Activated CD8-positive, alpha-beta memory T cell treated with anti-CD3 and anti-CD28 coated beads, Interleukin-2, amount 10 ng/mL, durations not matched to agents 7 days and 5 days (primary cell): ENCODE measurements at places on chromosomes 4 and X. TPM values are rescaled to one million over a fixed set of nuclear protein-coding genes. Genes with fewer than 3 reads are reported as not detected.

Gene MAGEB18
- total RNA-seq, result not detected

- no peak overlapping the region for H3K4me3 ChIP-seq
- DNase-seq, result no peak
- H3K4me1 ChIP-seq, result peaks cover 11% of the 10 kb centered on the region
- peak overlapping the region; percentile 26 for H3K27ac ChIP-seq
- H3K27me3 ChIP-seq, result no peaks in the 10 kb centered on the region
- peaks cover 24% of the 10 kb centered on the region for H3K36me3 ChIP-seq
Measured at GRCh38 chr4:25421816-25422525, 44.9 kb downstream of the ANAPC4 start.

GRCh38 chr4:181376058-181376457 is 867.1 kb upstream of the TENM3 start:
- H3K4me1 ChIP-seq, result no peaks in the 10 kb centered on the region
- no peak overlapping the region for H3K27ac ChIP-seq
- no peaks in the 10 kb centered on the region for H3K27me3 ChIP-seq
- DNase-seq, result no peak

Gene CSN3
- total RNA-seq, result not detected

DNA sequence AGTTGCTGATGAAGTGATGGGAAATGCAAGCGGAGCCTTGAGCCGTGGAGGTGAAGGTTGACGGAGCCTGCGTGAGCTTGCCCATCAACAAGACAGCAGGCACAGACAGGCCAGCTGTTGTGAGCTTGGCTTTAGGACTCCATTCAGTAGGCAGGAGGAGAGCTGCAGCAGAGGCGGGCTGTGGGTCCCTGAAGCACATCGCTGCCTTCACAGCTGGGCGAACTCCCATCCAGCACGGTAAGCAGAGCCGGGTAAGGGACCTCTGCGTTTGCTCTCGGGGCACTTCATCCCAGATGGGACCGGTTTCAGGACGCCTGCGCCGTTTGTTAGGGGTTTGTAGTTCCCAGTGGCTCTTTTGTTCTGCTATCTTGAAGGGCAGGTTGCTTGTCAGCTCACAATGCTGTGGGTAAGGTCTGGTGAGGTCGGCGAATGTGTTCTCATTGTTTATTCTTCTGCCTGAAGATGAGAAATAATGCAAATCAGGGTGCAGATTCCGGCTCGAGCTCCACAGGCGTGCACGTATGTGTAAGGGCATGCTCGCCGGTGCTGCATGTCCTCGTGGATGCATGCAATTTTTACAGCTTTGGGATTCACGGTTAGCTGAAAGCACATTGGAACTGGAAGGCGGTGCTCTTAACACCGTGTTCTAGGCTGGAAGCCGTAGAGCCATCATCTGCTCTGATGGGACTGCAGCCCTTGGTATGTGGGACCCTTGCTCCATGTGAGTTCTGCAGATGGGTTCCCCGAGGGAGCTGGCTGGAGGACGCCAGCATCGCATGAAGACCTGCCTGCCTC is 54.6 kb upstream of the CLDN34 start:
- H3K4me3 ChIP-seq, result no peak overlapping the region
- peaks cover 2% of the 10 kb centered on the region for H3K4me1 ChIP-seq
- peaks cover 27% of the 10 kb centered on the region for H3K27me3 ChIP-seq
- no peak overlapping the region for H3K27ac ChIP-seq
- no peaks in the 10 kb centered on the region for H3K36me3 ChIP-seq

DNA sequence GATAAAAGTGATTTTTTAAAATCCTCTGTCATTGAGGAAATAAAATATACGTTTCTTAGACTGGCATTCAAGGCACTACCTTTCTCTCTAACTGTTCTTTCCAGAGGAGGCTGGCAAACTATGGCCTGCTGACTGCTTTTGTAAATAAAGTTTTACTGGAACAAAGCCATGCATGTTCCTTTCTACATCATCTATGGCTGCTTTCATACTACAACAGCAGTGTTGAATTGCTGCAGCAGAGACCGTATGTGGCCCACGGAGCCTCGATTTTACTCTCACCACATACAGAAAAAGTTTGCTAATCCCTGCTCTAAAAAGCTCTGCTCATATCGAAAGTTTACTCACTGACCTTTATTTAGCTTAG is 20.2 kb downstream of the SETD7 start:
- peaks cover 5% of the 10 kb centered on the region for H3K4me1 ChIP-seq
- no peak overlapping the region for H3K4me3 ChIP-seq
- DNase-seq, result no peak
- no peak overlapping the region for H3K27ac ChIP-seq

Gene AASDH
- total RNA-seq, result 9.4 TPM

Gene RNF212
- 1.2 TPM for total RNA-seq

Gene CFI
- total RNA-seq, result 0.26 TPM

Gene CPLX1
- 0.14 TPM for total RNA-seq

Gene OTC
- not detected for total RNA-seq

Gene KLHL13
- total RNA-seq, result 0.30 TPM

GRCh38 chr4:34043131-34043530 is 2201.2 kb downstream of the ARAP2 start:
- no peaks in the 10 kb centered on the region for H3K36me3 ChIP-seq
- no peak overlapping the region for H3K27ac ChIP-seq
- DNase-seq, result no peak
- no peaks in the 10 kb centered on the region for H3K4me1 ChIP-seq
- no peaks in the 10 kb centered on the region for H3K27me3 ChIP-seq

DNA sequence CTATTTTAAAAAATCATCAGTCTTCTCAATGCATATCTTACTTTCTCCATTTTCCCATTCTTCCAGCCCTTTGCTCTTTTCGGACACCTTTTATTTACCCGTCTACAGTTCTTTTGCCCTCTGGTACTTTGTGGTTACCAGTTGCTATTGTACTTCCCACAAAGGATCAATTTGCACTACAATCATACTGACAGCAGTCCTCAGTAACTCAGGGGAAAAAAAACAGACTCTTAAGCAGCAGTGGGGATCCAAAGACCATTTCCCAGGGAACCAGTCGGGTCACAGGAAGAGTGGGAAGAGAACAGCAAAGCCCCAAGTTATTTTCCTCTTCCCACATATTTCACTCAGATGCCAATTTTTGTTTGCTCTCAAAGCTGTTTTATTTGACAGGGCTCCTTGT is 23.1 kb downstream of the DMD start:
- H3K27me3 ChIP-seq, result no peaks in the 10 kb centered on the region
- no peaks in the 10 kb centered on the region for H3K4me1 ChIP-seq
- DNase-seq, result no peak
- H3K4me3 ChIP-seq, result no peak overlapping the region

DNA sequence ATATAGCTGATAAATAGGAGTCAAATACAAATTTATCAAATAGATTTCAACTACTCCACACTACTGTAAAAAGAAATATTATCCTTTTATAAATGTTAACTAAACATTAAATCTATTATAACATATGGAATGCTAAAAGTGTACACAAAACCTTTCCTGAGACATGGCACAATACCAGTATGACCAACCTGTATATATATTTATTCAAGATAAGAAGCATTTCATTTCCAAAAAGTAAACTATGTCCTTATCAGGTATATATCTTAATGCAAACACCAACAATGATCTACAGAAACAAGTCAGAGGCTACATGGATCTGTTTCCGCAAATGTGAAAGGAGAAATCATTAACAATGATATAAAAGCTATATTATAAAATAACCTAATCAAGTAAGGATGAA is 37.8 kb downstream of the WNK3 start:
- H3K4me1 ChIP-seq, result no peaks in the 10 kb centered on the region
- H3K4me3 ChIP-seq, result no peak overlapping the region
- H3K27me3 ChIP-seq, result peaks cover 3% of the 10 kb centered on the region

DNA sequence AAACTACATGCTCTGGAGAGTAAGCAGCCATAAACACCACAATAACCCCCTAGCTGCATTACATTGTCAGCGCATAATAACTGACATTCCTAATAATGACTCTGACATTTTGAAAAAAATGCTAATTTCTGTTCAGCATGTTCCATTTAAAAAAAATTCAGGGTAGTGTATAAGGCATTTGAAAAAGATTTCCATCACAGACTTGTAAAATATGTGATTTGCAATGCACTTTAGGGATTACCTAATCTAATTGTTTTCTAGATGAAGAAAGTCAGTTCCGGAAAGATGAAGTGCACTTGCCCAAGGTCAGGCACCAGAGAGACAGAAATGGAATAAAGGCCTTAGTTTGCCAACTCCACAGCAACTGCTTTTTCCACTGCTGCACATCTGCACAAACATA is 55.3 kb downstream of the FANCB start:
- H3K4me1 ChIP-seq, result no peaks in the 10 kb centered on the region
- H3K4me3 ChIP-seq, result no peak overlapping the region
- no peak overlapping the region for H3K27ac ChIP-seq
- no peaks in the 10 kb centered on the region for H3K27me3 ChIP-seq

DNA sequence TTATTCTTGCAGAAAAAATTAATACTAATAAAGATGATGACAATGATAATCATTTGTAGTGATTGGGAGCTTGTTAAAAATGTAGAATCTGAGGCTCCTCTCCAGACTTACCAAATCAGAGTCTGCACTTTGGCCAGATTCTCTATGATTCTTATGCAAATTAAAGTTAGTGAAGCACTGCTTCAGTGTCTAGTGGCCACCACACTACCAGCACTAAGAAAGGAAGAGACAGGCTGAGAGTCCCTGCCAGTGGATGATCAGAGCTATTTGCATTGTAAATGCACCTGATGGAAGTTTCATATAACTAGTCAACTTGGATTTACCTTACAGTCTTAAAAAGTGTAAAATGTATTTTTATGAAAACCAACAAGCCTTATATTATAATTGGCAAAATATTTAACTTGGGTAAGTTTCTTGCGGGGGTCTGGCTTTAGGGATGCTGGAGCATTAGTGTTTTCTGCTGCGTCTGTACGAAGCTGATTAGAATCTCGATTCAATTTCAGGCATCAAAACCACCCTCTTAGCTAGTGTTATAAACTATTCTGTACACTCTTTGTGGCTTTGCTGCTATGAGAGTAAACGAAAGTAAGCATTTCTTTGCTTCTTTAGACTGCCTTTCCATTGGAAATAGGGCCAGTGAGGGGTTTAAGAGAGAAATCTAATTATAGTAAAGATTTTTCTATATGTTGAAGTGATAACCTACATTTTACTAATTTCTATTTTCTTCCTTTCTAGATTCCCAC is 114.1 kb downstream of the TLL1 start:
- no peaks in the 10 kb centered on the region for H3K36me3 ChIP-seq
- no peak overlapping the region for H3K27ac ChIP-seq
- H3K4me1 ChIP-seq, result no peaks in the 10 kb centered on the region
- H3K27me3 ChIP-seq, result no peaks in the 10 kb centered on the region

GRCh38 chr4:123446865-123447474 is 50.4 kb downstream of the SPRY1 start:
- H3K4me1 ChIP-seq, result peaks cover 54% of the 10 kb centered on the region
- peak overlapping the region; percentile 42 for H3K27ac ChIP-seq
- no peak overlapping the region for H3K4me3 ChIP-seq

- H3K27me3 ChIP-seq, result no peaks in the 10 kb centered on the region
- no peak overlapping the region for H3K4me3 ChIP-seq
- no peak overlapping the region for H3K27ac ChIP-seq
- DNase-seq, result no peak
- H3K4me1 ChIP-seq, result no peaks in the 10 kb centered on the region
Measured at GRCh38 chr4:72505314-72505744, 63.7 kb downstream of the ADAMTS3 start.

Gene DMD
- total RNA-seq, result 0.32 TPM

- H3K27ac ChIP-seq, result no peak overlapping the region
- H3K4me3 ChIP-seq, result no peak overlapping the region
- H3K4me1 ChIP-seq, result no peaks in the 10 kb centered on the region
- DNase-seq, result no peak
- no peaks in the 10 kb centered on the region for H3K27me3 ChIP-seq
- H3K36me3 ChIP-seq, result no peaks in the 10 kb centered on the region
Measured at GRCh38 chrX:31217084-31217483, 145.2 kb upstream of the FTHL17 start.

- no peaks in the 10 kb centered on the region for H3K27me3 ChIP-seq
- H3K36me3 ChIP-seq, result no peaks in the 10 kb centered on the region
- no peaks in the 10 kb centered on the region for H3K4me1 ChIP-seq
- H3K27ac ChIP-seq, result no peak overlapping the region
Measured at GRCh38 chr4:8105306-8106100, 53.1 kb downstream of the ABLIM2 start.

Gene CT45A10
- total RNA-seq, result not detected

DNA sequence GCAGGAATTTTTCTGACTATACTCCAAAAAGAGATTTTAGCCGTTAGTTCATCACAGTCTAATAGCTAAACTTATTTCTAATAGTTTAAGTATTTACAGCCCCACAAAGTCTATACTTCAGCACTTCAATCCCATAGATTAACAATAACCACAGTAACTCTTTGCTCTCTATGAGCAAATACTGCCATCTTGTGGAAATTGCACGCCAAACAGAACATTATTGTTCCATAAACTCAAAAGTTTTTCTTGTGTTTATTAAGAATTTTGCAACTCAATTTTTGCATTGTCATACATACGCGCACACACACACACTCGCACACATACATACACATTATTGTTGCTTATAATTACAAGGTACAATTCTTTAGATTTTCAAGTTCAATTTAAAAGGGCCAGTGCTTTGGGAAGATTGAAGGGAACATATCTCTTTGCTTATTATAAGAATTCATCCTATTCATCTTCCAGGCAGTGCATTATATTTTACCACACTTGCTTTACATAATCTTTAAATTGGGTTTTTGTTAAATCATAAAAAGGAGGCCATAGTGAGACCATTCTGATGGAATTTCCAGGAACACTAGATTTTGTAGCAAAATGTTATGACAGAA is 63.8 kb upstream of the ATOH1 start:
- no peak overlapping the region for H3K4me3 ChIP-seq
- no peaks in the 10 kb centered on the region for H3K27me3 ChIP-seq
- no peaks in the 10 kb centered on the region for H3K36me3 ChIP-seq
- DNase-seq, result no peak

Gene PDGFRA
- total RNA-seq, result not detected

DNA sequence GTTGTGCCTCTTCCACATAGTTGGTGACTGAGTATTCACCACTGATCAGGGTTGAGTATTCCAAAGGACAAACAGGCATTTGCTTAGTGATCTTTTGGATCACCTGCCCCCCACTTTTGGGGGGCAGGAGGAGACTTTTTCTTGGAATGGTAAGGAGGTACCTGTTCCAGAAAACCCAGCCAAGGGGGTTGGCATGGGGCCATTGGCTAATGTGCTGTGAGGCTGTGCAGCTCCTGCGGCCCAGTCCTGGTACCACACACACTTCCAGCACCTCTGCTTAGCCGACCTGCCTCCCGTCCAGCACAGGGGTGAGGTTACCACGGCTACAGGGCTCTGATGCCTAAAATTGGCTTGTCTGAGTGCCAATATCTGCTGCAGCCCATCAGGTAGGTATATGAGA is 40.1 kb upstream of the MGST2 start:
- H3K4me1 ChIP-seq, result peaks cover 2% of the 10 kb centered on the region
- no peak for DNase-seq
- peaks cover 16% of the 10 kb centered on the region for H3K27me3 ChIP-seq
- H3K4me3 ChIP-seq, result no peak overlapping the region
- no peaks in the 10 kb centered on the region for H3K36me3 ChIP-seq
- H3K27ac ChIP-seq, result no peak overlapping the region

- peaks cover 5% of the 10 kb centered on the region for H3K4me1 ChIP-seq
- DNase-seq, result no peak
- H3K4me3 ChIP-seq, result no peak overlapping the region
- peaks cover 9% of the 10 kb centered on the region for H3K27me3 ChIP-seq
Measured at GRCh38 chr4:141599853-141600252, 36.5 kb upstream of the IL15 start.

- H3K27ac ChIP-seq, result no peak overlapping the region
- no peak for DNase-seq
- H3K36me3 ChIP-seq, result peaks cover 4% of the 10 kb centered on the region
- peaks cover 18% of the 10 kb centered on the region for H3K4me1 ChIP-seq
- peaks cover 37% of the 10 kb centered on the region for H3K27me3 ChIP-seq
Measured at GRCh38 chrX:20527558-20528011, 260.9 kb upstream of the RPS6KA3 start.
